Trophoblast cell (in vitro differentiated cells and primary cell): ENCODE measurements at places on chromosomes 2 and 18.

DNA sequence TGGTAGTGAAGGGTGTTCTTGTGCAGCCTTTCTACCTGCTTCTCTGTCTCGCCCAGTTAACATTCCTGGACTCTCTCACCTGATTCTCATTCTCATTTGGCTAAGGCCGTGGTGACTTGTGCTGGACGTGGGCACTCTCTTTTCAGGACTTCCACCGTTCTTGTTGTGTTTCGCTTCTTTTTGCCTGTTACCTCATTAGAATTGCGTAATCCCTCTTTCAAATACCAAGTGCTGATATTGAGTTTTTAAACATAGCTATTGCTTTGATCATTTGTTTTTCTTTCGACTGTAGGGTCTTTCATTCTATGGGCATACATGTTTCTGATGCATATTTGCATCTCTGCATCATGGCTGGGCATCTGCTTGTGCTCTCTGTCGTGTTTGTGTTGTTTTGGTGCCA is 287.0 kb downstream of the ALPK2 start:
- DNase-seq = no peak

DNA sequence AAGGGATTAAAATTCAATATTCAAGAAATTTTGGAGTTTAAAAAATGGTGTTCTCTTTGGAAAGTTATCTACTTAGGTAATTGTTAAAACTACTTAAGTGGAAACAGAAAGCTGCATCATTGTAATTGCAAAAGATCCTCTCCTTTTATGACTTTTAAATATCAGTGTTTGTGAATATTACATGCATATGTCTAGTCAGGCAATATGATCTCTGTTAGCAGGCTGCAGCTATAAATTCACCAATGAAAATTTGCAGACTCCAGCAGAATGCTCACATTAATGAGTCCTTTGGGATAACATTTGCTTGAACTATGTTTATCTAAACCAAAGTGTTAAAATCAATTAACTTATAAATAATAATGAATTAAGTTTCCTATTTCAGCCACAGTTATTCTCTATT is 59.2 kb upstream of the CSRNP3 start:
- DNase-seq = no peak

GRCh38 chr2:50782543-50782942 is 249.4 kb downstream of the NRXN1 start:
- DNase-seq = no peak

GRCh38 chr2:44822174-44822573 is 119.3 kb upstream of the SIX3 start:
- DNase-seq = no peak

GRCh38 chr2:143526498-143526897 is 397.3 kb downstream of the ARHGAP15 start:
- DNase-seq = no peak

GRCh38 chr18:29062921-29063320 is 886.0 kb upstream of the CDH2 start:
- DNase-seq = peak; percentile 34

DNA sequence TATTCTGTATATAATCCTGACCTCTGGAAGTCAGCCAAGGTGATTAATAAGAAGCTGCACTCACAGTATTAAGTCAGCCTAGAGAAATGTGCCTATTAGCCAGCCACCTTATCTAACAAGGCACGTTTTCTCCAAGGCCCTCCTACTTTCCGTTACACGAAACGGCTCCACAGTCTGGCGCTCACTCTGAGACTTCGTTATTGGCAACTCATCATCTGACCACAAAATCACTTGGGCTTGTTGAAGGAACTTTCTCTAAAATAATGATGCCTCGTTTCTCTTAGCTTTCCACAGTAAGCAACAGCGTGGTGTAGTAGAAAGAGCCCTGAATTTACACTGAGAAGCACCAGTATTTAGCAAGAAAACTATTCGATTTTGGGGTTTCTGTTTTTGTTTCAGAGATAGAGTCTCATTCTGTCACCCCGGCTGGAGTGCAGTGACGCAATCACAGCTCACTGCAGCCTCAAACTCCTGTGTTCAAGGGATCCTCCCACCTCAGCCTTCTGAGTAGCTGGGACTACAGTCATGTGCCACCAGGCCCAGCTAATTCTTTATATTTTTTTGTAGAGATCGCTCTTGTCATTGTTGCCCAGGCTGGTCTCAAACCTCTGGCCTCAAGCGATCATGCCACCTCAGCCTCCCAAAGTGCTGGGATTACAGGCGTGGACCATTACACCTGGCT is 53.6 kb upstream of the SLC14A1 start:
- DNase-seq = no peak

GRCh38 chr18:34773378-34773777 is 63.3 kb downstream of the DTNA start:
- DNase-seq = no peak

DNA sequence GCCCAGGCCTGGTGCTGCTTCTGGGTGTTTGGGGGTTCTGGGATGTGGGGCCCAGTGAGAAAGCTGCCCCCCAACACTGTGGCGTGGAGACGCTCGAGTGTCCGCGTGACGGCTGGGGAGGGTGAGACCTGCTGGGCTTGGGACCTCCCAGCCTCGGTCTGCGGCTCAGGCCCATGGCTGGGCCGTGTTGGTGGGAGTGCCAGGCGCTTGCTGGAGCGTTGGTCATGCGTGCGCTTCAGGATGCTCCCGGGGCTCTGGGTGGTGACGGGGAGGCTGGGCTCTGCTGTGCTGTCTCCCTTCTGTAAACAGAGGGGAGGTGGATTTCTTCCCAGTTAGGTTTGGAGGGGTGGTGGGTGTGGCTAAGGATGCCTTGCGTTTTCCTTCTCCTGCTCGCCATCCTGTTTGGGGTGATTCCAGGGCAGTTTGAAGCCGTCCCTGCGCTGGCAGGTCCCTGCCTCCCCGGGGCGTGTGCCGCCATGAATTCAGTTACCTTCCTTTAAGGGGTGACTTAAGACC is 606 bp downstream of the GAL3ST2 start:
- DNase-seq = no peak

DNA sequence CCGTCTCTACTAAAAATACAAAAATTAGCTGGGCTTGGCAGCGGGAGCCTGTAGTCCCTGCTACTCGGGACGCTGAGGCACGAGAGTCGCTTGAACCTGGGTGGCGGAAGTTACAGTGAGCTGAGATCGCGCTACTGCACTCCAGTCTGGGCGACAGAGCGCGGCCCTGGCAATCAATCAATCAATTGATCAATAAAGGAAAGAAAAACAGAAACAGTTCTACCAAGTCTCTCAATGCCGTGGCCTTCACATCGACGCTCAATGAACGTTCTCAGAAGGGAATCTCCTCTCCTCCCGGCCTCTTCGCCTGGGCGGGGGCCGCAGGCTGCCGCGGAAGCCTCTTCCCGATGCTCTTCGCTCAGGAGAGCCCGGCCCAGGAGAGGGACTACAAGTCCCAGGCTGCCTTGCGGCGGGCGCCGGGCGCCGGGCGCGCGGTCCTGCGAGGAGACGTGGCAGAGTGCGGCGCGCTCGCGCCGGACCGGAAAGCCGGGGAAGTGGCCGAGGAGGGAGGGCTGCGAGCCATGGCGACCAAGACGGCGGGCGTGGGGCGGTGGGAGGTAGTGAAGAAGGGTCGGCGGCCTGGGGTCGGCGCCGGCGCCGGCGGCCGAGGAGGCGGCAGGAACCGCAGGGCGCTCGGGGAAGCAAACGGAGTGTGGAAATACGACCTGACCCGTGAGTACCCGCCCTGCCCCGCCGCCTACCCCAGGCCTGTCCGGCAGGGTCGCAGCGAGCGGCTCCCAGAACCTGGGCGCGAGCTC is at the start of gene TMEM214:
Gene TMEM214, plus strand, starts transcription at position 471 of the 758 bp plus-strand sequence. Its CDS starts 51 bp downstream, at position 522.
- DNase-seq = peak; percentile 89

DNA sequence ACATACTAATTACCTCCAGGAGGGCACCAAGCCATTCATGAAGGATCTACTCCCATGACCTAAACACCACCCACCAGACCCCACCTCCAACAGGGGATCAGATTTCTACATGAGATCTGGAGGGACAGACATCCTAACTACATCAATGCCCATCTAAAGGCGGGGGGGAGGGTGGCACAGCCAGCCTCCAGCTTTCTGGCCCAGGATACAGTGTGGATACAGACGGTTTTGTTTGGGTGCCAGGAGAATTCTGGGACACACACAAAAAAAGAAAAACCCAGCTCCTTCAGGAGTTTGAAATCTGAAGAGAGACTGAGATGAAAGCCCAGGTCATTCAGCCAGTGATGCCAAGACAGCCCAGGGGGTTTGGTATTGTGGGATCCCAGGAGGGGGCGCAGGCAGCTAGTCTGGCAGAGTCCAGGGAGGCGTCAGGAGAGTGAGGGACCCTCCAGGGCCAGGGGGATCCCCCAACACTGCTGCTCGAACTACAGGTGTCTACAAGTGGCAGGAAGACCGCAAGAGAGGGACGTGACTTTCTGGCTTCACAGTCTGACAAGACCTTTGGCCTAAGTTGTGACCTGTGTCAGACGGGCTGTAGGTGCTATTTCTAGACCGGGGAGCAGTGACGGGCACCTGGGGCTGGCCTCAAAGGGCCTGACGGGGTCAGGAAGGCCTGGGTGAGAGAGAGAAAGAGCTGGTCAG is 62.1 kb downstream of the NDUFA10 start:
- DNase-seq = no peak

GRCh38 chr2:16617282-16618266 is 48.1 kb downstream of the CYRIA start:
- DNase-seq = peak; percentile 84
